ENCODE measurements at places on chromosomes 11 and 22.

- DNase-seq = peak; percentile 68
- H3K4me3 ChIP-seq = no peak overlapping the region
- H3K4me1 ChIP-seq = no peaks in the 10 kb centered on the region
These were observed 21.7 kb upstream of the TNRC6B start for GRCh38 chr22:40156001-40156516.

DNA sequence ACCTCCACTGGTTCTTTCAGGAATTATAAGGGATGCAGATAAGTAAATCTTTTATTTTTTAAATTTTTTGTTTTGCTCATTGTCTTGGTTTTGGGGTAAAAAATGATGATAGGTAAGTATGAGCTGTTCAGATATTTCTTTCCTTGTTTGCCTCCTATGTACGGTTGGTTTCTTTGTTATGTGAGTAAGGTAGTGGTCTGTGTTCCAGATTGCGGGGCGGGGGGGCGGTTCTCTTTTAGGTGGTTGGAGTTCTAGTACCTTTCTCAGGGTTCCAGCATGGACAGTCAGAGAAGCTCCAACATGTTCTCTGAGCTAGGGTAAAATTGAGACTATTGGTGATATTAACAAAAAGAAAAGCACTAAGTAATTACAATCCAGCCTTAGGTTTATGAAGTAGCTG, 2.4 kb downstream of the CTNND1 start:
- peaks cover 6% of the 10 kb centered on the region for H3K36me3 ChIP-seq
- peak overlapping the region; percentile 90 for H3K4me3 ChIP-seq
- no peak overlapping the region for H3K27ac ChIP-seq
- no peaks in the 10 kb centered on the region for H3K27me3 ChIP-seq
- H3K4me1 ChIP-seq = no peaks in the 10 kb centered on the region
- no peak for DNase-seq

- DNase-seq = peak; percentile 94
- H3K4me3 ChIP-seq = no peak overlapping the region
- H3K27ac ChIP-seq = no peak overlapping the region
- no peaks in the 10 kb centered on the region for H3K4me1 ChIP-seq
- peaks cover 26% of the 10 kb centered on the region for H3K36me3 ChIP-seq
- H3K27me3 ChIP-seq = no peaks in the 10 kb centered on the region
These were observed 77.3 kb downstream of the SCN3B start for GRCh38 chr11:123577081-123577598.

DNA sequence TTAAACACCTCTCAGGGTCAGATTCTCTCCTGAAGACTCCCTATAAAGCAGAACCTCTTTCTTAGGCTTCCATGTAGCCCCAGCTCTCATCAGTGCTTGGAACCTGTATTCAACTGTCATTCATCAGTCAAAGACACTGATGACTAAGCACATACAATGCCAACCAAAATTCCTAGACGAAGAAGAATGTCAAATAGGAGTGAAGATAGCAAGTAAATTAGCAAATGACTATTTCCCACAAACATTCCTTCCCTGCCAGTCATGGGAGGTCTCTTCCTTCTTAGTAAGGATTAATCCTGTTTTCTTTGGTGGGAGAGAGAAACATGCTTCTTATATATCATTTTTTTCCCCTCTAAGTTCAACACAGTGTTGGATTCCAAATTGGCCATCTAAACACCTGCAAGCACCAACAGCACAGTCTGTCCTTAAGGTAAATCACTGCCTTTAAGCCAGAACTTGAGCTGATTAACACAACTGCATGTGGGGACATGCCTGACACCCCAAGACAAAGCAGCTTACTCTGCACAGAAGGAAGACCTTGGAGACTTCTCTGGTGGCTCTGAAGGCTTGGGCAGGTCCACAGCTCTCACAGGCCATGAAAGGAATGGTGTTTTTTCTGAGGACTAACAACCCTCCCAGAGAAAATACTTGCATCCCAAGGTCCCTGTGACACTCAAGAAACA, 47.5 kb upstream of the ME3 start:
- no peak overlapping the region for H3K4me3 ChIP-seq
- DNase-seq = peak; percentile 44
- H3K27me3 ChIP-seq = no peaks in the 10 kb centered on the region

DNA sequence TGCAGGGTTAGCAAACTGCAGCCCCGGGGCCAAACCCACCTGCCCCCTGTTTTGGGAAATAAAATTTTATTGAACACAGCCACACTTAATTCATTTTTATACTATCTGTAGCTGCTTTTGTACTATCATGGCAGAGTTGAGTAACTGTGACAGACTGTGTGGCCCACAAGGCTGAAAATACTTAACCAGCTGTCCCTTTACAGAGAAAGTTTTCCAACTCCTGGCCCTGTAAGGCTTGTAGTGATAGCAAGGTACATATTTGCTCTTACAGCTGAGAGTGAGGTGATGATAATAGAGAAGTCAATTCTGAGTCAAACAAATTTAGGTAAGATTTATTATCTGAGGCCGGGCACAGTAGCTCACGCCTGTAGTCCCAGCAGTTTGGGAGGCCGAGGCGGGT, 87.4 kb upstream of the SLC6A5 start:
- no peak overlapping the region for H3K27ac ChIP-seq
- no peak for DNase-seq
- H3K36me3 ChIP-seq = no peaks in the 10 kb centered on the region
- H3K27me3 ChIP-seq = no peaks in the 10 kb centered on the region
- H3K4me1 ChIP-seq = no peaks in the 10 kb centered on the region

GRCh38 chr11:96620464-96621044, 230.7 kb downstream of the JRKL start:
- no peaks in the 10 kb centered on the region for H3K27me3 ChIP-seq
- H3K27ac ChIP-seq = no peak overlapping the region
- peaks cover 9% of the 10 kb centered on the region for H3K36me3 ChIP-seq

- H3K36me3 ChIP-seq = no peaks in the 10 kb centered on the region
- no peaks in the 10 kb centered on the region for H3K4me1 ChIP-seq
- no peak for DNase-seq
- H3K27ac ChIP-seq = no peak overlapping the region
These were observed 13.7 kb upstream of the RAB38 start for GRCh38 chr11:88188932-88189253.

GRCh38 chr22:44067033-44067432, 42.9 kb downstream of the PARVB start:
- H3K27me3 ChIP-seq = no peaks in the 10 kb centered on the region
- H3K27ac ChIP-seq = no peak overlapping the region
- no peak overlapping the region for H3K4me3 ChIP-seq
- DNase-seq = no peak

DNA sequence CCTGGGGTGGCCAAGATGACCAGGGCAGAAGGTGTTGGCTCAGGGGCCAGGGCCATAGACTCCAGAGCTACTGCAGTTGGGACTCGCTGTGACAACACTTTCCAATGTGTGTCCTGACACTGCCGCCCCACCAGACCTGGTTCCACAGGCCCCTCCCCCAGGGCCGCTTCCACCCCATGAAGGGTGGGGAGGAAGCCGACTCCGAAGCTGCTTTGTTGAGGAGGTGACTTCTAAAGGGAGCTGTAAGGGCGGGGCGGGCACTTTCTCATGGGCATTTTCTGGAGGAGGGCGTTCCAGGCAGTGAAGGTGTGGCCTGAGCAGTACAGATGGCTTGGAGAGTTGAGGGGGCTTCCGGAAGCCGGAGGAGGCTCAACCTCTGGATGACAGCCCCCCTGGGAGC, 6.3 kb downstream of the FGF3 start:
- peaks cover 48% of the 10 kb centered on the region for H3K27me3 ChIP-seq
- H3K27ac ChIP-seq = no peak overlapping the region
- no peak overlapping the region for H3K4me3 ChIP-seq

DNA sequence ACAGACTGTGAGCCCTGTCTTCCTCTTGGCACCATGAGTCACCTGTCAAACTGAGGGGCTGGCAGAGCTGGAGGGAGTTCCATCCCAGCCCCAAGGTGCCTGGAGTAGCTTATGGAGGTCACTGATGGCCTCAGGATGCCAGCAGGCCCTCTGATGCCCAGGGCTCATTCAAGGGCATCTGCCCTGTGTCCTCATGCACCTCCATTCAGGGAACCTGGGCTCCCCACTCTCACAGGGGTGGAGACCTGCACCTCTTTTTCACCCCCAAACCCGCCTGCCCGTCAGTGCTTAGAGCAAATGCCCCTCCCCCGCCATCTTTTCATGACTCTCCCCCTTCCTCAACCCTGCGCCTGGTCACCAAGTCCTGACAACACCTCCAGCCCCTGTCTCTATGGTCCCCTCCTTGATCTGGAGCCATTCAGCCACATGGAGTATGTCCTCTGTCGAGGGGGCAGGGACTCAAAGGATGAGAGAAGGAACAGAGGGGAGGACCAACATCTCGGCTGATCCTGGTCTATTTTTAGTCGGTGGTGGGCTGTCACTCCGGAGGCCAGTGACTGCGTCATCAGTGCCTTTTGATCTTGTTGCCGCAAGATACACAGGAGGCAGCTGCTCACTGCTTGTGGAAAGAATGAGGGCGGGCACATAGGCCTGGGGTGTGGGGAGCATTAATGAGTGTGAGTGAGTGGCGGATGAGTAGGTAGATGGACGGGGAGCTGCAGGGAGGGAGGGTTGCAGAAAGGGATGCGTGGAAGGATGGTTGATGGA, 72.2 kb downstream of the CDKN1C start:
- H3K4me3 ChIP-seq = no peak overlapping the region
- no peak overlapping the region for H3K27ac ChIP-seq
- H3K4me1 ChIP-seq = peaks cover 8% of the 10 kb centered on the region
- DNase-seq = no peak
- H3K27me3 ChIP-seq = peaks cover 5% of the 10 kb centered on the region
